ENCODE measurements at places on chromosomes 7 and 10.

DNA sequence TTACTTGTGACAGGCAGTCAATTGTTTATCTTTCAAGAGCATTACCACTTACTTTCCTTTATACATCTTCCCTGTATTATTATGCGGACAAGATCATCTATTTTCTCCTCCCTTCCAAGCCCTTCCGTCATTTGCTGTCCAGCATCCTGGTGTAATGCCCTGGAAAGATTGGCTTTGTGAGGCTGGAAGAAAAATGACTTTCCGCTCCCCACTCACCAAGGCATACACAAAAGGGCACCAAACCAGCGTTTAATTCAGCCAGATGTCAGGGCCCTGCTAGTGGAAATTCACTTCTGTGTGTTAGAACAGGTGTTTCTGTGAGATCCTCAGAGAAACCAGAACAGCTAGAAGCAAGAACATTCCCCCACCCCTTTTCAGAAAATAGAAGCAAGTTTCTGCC lies 128.1 kb upstream of the NANOS1 start:
- no peak for DNase-seq

DNA sequence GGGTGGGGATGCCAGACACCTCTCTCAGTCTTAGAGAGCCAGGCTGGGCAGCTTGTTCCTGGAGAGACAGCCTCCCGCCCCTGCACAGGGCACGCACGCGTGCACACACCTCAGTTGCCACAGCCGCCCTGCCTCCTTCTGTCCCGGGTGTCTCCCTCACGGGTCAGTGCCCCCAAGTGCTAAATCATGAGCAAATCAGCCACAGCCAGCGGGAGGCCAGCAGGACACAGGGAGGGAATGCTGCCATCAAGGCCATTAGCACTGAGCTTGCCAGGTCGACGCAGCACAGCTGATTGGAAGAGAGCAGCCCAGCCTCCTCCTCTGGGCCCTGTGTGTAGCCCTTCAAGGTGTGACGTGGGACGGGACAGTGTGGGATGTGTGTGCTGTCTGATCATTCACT lies 130.4 kb downstream of the CDH23 start:
- DNase-seq: no peak

- DNase-seq: no peak
Measured at GRCh38 chr7:7399707-7400106, 136.0 kb downstream of the COL28A1 start.

- no peak for DNase-seq
Measured at GRCh38 chr7:22563032-22563501, 63.1 kb upstream of the STEAP1B start.

- DNase-seq: no peak
Measured at GRCh38 chr10:93715345-93715744, 13.0 kb upstream of the FRA10AC1 start.

DNA sequence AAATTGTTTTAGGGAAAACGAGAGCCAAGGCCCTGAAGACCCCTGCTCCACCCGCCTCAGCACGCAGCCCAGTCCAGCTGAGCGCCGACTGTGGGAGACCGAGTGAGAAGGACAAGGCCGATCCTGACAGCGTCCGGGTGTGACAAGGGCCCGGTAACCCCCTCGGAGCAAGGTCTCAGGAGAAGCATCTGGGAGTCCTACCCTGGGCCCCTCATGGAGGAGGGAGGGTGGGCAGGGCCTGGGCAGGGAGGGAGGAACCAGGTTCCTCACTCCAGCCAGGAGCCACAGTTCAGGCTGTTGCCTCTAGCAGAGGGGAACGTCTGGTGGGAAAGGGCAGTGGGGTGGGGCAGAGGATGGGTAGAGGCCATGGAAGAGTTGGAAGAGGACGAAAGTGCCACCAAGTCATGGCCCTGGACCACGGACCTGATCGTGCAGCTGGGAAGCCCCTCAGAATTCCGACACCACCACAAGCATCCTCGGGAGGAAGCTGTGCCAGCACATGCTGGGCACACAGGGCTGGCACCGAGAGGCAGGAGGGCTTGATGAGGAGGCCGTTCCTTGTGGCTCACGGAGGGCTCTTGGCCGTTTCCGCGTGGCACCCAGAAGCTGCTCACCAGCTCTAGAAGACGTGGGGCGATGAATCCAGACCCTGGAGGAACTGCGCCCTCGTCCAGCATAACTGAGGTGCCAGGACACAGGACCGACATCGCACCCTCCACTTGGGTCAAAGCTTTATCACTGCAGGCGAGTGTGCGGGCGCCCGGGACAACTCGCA lies 2.2 kb upstream of the KNDC1 start:
- no peak for DNase-seq

- DNase-seq: no peak
Measured at GRCh38 chr7:151423936-151424335, 14.1 kb upstream of the WDR86 start.

- peak; percentile 88 for DNase-seq
Measured at GRCh38 chr7:81499262-81500116, 270.4 kb downstream of the HGF start.

DNA sequence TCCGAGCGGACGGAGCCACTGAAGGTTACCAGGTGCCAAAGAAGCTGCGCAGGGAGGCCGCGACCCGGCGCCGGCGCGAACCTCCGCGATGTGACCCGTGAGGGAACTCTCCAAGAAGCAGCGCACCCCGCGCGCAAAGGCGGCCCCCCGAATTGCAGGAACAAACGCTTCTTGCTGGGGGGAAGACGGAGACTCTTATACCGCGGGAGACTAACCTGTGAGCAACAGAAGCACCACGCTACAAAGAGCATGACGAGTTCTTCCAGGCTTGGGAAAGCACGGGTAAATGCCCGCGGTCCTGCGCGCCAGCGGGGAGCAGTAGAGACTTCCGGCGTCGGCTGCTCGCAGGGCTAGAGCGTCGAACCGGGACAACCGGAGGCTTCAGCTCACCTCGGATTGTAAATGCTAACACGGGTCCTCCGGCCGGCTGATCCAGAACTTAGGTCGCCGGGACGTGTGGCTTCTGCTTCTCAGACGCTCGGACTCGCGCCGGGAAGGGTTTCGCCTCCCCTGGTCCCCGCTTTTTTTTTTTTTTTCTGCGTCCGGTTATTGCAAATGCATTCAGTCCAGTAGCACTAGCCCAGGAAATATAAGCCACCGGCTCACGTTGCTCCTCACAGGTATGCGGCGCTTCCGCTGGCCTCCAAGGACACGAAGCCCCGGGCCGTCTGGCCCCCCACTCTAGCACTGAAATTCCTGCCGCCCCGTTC lies at the start of gene COA1:
TSS of gene COA1 (minus strand) at position 310 of the 710 bp plus-strand sequence. CDS start 80,909 bp downstream, outside the sequence.
- DNase-seq: peak; percentile 94

Data from astrocyte of the spinal cord (primary cell).